ENCODE measurements at places on chromosomes 6 and 20.

GRCh38 chr6:141664744-141665143 lies 468.0 kb upstream of the GJE1 start:
- no peak for DNase-seq

GRCh38 chr6:150753371-150754064 lies 112.0 kb upstream of the MTHFD1L start:
- DNase-seq: no peak

GRCh38 chr6:97053643-97054411 lies 129.3 kb downstream of the KLHL32 start:
- peak; percentile 53 for DNase-seq

DNA sequence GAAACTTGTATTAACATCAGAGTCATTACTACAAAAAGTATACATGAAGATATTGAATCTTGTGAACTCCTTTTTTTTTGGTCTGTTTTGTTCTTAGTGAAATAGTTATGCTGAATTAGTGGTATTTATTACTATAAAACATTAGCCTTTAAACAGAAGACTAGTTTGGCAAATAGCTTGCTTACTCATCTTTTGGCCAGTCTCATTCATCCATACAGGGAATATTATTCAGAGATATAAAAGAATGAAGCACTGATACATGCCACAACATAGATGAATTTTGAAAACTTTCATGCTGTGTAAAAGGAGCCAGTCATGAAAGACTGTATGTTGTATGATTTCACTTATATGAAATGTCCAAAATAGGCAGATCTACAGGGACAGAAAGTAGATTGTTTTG lies 205.9 kb downstream of the ZFAND3 start:
- DNase-seq: peak; percentile 26

GRCh38 chr6:131602781-131603312 lies 25.2 kb downstream of the MED23 start:
- DNase-seq: peak; percentile 92

- DNase-seq: peak; percentile 76
Measured at GRCh38 chr6:67131827-67132226, 1424.8 kb upstream of the EYS start.

DNA sequence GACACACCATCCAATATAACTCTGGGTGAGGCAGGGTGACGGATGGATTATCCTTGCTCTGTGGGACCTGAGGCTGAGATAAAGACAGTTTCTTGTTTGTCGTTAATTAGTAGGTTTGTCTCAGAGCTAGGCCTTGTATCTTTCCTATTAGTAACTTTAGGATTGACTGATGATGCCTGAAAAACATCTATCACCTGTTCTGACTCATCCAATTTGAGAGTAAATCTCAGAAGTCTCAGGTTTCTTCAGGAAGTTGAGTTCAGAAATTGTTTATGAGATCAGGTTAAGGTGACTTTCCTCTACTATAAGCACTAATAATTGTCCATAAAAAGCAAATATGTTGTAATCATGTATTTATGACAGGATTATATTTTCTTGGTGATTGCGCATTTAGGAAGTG lies 129.5 kb upstream of the SUPT3H start:
- DNase-seq: no peak

- no peak for DNase-seq
Measured at GRCh38 chr6:79898076-79898475, 49.3 kb downstream of the ELOVL4 start.
